Prostate gland (tissue), 2 donors: ENCODE measurements at places on chromosomes 12 and 14.

DNA sequence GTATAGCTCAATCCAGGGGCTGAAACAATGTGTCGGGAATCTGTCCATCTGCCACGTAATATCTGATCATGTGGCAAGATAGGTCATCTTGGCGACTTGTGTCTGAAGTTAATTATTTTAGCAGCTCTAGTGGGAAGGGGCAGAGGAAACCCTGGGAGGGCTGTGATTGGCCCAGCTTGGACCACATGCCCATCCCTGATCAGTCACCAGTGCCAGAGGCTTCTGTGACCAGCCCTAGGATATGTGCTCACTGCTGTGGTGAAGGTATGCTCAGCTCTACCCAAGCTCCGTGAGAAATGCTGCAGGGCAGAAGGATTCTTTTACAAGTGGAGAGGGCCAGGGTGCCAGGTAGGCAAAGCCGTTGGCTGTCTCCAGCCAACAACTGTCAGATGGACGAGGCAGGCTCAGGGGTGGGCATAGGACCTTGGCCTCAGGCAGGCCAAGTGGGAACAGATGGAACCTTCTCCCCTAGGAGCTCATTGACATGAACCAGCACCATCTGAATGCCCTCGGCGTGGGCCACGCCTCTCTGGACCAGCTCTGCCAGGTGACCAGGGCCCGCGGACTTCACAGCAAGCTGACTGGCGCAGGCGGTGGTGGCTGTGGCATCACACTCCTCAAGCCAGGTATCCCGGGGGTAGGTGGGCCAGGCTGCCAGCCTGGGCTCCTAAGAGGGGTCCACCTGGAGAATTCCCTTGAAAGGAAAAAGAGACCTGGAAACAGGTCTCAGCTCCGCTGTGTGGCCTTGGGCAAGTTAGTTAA lies 21.1 kb downstream of the MVK start:
- DNase-seq = no peak

GRCh38 chr12:51971679-51972421 lies 20.4 kb downstream of the ACVR1B start:
- no peak for DNase-seq

DNA sequence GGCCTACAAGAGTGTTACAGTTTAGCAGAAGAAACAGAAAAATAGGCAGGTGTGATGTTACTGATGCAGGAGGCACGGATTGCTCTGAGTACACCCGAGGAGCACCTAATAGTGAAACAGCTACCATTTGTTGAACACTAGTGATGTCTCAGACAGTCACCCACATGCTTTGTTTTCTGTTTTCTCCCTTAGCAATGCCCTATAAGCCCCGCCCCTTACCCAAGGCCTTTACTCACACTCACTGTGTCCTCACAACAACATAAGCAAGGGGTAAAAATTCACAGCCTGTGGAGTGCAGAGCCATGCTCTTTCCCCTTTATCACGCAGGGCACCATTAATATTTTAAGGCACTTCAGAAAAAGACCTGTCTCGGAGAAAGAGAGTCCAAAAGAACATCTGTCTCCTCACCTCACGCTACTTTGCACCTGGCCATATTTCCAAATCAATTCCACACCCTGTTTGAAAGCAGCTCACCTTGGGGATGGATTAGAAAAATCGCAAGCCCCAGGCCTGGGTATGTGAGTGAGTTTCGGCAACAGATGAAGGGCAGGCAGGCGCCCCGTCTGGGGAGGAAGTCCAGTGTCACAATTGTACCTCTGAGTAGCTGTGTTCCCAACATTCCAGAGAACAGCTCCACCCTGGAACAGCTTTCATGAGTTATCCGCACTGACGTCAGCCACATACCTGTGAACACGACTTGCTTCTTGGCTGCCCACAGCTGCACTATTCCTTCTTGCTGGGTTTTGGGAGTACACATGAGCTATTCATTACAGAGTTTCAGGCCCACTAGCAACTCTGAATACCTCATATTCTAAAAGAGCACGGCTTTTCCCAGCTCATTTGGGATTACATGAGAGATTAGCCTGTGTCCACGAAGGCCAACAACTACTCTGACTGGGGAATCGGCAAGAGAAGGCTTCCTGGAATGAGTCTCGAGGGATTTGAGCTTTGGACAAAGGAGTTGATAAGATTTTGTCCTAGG lies 26.0 kb downstream of the MAPK1IP1L start:
- no peak for DNase-seq

- no peak for DNase-seq
Observed at GRCh38 chr12:80157645-80158044, 58.3 kb downstream of the OTOGL start.

DNA sequence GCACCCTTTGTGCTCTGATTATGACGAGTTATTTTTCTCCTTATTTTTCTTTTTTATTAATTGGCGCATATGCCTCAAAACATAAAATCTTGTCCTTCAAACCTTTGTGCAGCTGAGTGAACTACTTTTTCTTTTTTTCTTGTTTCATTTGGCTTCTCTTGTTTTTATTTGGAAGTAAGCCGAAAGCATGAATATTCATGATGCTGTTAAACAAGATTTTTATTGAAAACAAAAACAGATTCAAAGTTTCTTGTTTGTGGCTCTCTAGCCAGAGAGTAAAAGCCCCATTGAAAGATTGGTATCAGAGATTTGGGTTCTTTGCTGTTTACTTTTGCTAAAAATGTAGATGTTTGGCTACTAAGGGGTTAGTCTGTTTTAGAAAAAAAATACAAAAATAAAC lies 183.8 kb downstream of the TMEM132C start:
- DNase-seq = no peak

DNA sequence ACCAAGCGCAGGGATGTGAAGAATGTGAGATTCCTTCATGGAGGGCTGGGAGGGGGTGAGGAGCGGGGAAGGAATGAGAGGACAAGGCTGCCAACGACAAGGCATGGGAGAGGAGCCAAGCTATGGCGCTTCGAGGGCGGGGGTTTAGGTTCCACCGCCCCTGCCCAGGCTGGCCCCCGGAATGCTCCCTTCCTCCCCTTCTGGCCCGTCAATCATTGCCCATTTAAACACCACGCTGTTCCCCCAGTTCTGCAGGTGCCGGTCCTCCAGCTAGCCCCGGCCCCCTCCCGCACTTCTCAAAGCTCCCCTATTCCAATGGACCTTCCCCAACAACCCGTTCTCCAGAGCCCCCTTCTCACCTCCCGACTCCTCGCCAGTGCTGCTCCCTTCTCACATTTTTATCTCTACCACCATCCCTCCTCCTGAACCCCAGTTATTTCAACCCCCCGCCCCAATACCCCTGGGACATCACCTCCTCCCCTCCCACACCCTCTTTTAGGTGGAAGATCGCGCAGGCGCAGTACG lies 428 bp downstream of the RNF41 start:
- peak; percentile 53 for DNase-seq

DNA sequence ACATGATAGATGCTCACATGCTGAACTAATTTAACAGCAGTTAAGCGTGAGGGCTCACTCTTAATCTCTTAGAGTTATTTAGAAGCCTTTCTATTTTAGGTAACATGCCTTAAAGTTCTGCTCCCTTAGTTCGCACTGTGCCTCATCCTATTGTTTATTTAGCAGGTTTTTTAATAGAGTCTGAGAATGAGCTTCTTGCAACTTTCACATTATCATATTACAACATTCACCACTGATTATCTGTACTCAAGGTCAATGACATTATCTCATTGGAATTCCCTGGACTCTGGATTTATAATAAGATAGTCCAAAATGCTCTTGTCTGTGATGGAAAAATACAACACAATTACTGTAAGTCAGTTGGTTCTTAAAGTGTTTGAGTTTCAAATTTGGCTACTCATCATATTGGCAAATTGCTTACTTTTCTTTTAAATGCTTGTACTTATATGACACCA lies 183.6 kb upstream of the SLC38A2 start:
- no peak for DNase-seq

- DNase-seq = no peak
Observed at GRCh38 chr12:95805864-95806671, 15.5 kb upstream of the NTN4 start.
